ENCODE measurements at places on chromosomes 13 and 19.

DNA sequence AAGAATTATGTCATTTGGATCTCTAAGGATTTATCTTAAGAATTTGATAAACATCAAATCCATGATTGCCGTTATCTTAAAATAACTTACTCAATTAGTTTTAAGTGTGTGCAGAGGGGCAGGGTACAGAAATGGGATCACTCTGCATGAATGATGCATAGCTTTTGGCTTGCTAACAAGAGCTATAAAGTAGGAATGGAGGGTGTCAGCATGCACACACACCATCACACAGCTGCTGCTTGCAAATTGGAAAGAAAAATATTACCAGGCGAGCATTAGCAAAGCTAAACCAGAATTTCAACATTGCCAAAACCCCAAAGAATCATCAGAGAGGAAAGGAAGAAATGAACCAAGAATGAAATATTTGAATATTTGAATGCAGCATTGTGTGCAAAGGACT is 580.6 kb downstream of the LMO7 start:
- no peak for DNase-seq

GRCh38 chr19:38841787-38842438 is 7.9 kb downstream of the HNRNPL start:
- DNase-seq, result no peak

GRCh38 chr19:42271861-42272534 is 2.9 kb downstream of the CIC start:
- DNase-seq, result no peak

DNA sequence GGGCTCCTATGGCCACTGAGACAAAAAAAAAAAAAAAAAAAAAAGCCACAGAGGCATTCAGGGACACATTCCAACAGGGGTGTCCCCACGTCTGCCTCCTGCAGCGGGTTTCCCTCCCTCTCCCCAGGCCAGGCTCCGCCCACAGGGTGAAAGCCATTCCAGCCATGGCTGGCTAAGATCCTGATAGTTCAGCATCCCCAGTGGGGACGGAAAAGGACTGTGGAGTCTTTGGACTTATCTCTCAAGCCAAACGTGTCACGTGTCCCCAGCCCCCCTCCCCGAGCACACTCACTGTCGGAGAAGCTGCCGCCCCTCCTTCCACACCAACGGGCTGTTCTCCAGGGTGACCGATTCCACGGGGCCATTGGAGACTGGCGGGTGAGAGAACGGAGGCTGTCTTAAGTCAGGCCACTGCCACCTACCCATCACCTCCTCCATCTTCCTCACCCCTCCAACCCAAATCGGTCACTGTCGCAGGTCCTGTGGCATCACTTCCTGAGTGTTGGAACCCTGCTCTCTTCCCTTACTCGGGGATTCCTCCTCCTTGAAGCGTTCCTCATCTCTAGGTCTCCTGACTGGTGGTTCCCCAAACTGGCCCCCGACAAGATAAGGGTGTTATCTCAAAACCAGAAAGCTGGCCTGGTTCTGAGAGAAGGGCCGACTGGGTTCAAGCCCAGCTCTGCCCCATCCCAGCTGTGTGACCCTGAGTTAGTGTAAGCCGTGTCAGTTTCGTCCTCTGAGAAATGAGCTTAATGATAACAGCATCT is 9.1 kb upstream of the FKRP start:
- DNase-seq, result no peak

- DNase-seq, result no peak
Observed at GRCh38 chr19:42558450-42559150, 30.3 kb upstream of the CEACAM1 start.

- no peak for DNase-seq
Observed at GRCh38 chr13:112804374-112804773, 114.5 kb downstream of the ATP11A start.

DNA sequence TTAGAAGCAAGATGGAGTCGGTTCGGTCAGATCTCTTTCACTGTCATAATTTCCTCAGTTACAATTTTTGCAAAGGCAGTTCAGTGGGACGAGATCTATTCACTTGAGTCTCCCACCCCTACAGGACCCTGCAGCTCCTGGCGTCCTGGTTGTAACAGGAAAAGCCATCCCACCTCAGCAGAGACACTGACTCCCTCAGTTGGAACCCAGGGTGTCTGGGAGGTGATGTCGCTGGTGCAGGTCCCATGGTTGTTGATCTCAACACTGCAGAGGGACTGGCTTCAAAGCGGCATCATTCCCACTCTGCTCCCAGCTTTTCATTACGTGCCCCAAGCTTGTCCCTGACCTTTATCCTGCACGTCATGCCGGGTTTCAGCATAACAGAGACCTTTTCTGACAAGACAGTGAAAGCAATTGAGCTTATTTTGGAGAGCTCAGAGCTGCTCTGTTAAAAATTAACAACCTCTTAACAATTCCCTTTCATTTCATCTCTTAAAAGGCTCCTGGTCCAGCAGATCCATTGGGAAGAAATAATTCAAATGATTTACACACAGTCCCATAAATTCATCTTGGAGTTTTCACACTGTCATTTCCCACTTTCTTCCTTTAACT is 17.6 kb upstream of the COG3 start:
- DNase-seq, result no peak

GRCh38 chr13:47289567-47289966 is 392.7 kb upstream of the HTR2A start:
- DNase-seq, result no peak

GRCh38 chr13:33316890-33317289 is 31.3 kb upstream of the STARD13 start:
- DNase-seq, result no peak

GRCh38 chr19:44796701-44797115 is 12.2 kb upstream of the BCAM start:
- no peak for DNase-seq

DNA sequence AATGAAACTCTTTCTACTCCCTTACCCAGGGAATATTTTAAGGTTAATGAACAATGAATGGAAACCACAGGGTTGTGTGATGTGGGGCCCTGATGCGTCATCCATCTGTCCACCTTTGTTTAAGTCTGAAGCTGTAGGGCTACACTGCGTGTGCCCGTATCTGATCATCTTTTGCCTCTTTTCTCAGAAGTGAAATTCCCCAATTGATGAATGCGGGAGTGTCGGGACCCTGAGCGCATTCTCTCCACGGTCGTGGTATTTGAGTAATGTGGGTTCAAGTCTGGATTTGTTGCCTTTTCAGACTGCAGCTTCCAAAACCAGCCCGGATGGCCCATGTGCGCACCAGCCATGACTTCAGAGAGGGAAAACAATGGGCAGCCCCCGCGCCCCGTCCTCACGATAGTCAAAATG is 112.3 kb downstream of the COL4A2 start:
- no peak for DNase-seq

- no peak for DNase-seq
Observed at GRCh38 chr13:53105890-53106289, 77.3 kb downstream of the OLFM4 start.

- DNase-seq, result no peak
Observed at GRCh38 chr13:33057019-33057780, 41.0 kb downstream of the KL start.

DNA sequence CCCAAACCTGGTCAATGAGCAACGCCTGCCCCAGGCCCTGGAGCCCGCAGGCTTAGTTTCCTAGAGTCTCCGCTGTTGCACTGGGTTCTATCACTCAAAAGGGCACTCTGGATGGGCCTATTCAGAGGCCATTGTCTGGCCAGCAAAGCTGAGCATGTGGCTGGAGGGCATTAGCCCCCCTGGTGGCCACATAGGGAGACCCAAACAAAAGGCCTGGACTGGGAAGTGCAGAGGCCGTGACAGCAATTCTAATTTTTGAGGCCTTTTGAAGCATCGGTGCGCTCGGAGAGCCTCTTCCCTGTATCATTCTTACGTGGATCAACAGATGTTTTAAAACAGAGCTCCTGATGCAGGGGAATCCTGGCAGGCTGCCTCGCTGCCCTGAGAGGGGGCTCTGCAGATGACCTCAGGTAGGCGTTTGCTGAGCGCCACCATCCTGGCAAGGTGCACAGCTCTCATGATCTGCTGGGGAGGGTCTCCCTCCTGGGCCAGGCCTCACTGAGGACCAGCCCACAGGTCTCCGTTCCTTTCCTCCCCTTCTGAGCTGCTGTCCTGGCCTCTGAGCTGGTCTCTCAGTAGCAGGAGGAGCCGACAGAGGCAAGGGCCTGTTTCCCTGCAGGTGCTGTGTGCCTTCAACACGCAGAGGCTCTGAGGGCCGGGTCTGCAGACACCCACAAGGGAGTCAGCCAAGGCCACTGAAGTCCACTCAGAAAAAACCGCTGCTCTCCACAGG is 190.5 kb downstream of the URI1 start:
- no peak for DNase-seq

- DNase-seq, result no peak
Observed at GRCh38 chr19:45448887-45449299, 18.9 kb upstream of the FOSB start.

- no peak for DNase-seq
Observed at GRCh38 chr19:4986471-4986891, 17.6 kb downstream of the KDM4B start.

- DNase-seq, result peak; percentile 78
Observed at GRCh38 chr19:45125975-45126493, 33.1 kb downstream of the PPP1R37 start.

DNA sequence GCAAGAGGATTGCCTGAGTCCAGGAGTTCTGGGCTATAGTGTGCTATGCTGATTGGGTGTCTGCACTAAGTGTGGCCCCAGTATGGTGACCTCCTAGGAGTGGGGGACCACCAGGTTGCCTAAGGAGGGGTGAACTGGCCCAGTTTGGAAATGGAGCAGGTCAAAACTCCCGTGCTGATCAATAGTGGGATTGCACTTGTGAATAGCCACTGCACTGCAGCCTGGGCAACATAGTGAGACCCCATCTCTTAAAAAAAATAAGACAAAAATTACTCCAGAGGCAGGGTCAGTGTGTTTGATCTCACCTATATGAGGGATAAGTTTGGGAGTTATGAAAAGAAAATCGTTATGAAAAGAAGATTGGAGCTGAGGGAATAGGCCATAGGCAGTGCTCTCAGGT is 21.7 kb downstream of the PAF1 start:
- DNase-seq, result no peak

DNA sequence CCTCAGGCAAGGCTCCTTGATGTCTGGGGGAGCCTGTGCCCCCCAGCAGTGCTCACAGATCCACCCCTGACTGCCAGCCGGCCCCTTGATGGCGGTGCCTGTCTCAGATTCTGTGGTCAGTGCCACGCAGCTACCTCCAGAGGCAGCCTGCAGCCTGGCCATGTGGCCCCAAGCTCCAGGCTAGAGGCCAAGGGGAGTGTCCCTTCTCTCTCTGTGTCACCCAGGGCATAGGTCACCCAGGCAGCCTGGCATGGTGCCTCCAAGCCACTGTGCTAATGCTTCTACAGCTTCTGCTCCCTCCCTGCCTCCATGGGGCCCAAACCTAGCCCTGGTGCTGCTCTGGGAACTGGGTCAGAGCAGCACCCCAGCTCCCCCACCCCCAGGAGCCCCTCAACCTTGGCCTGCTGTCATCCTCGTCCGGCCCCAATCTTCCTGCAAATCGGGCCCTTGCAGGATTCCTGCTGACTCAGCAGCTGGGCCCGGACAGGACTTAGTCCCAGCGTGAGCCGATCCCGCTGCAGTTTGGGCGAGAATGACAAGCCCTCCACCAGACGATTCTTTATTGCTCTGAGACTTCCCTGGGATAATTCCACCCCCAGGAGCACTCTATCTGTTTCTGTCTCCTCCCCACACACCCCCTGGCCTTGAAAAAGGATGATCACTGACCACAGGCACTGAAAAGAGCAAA is 2.8 kb upstream of the ARL11 start:
- DNase-seq, result no peak

DNA sequence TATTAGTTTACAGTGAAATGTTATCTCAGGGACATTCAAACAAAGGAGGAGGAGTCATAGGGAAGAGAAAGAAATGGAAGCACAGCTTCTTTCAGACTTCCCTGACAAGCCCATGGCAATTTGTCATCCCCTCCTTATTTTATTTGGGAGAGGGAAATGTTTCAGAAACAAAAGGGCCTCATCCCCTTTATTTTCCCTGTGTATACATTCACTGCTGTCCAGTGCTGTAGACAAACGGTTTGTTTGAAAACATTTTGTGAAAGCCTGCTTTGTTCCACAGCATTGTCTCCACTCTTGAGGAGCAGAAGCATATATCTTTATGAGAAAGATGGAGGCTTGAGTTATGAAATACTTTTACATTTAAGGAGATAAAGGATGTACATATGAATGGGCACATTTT is 12.3 kb downstream of the ZNF460 start:
- no peak for DNase-seq

GRCh38 chr19:33621811-33622504 is at the start of gene CHST8:
CHST8 (plus strand) TSS chr19:33621953; CDS start chr19:33689262, 67,309 bp downstream.
- peak; percentile 36 for DNase-seq

GRCh38 chr19:49812452-49812996 is 568 bp downstream of the FUZ start:
- DNase-seq, result no peak

DNA sequence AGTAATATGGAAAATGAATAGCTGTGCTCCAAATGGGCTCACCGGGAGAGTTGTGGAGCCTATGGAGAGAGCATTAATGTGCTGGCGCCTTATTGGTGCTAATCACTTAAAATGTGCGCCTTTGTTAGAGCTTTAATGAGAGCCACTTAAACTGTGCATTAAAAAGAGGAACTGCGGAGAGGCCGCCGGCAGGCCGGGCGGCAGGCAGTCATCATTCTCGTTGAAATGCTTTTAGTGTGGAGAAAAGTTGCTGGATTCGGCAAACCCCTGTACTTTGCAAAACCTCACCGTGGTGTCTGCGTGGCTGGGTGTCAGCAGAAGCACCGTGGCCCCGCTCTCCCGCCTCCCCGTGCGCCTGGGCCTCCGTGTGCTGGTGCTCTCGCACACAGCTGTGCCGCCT is 105.5 kb downstream of the KDM4B start:
- DNase-seq, result no peak

- no peak for DNase-seq
Observed at GRCh38 chr19:3211191-3211590, 13.3 kb upstream of the CELF5 start.

GRCh38 chr13:29648760-29649159 is 53.3 kb upstream of the SLC7A1 start:
- no peak for DNase-seq

GRCh38 chr13:113812178-113813040 is 51.5 kb downstream of the GAS6 start:
- DNase-seq, result no peak

- DNase-seq, result no peak
Observed at GRCh38 chr13:98144801-98145350, 2.0 kb downstream of the FARP1 start.

GRCh38 chr13:72166102-72166650 is 299.2 kb upstream of the DACH1 start:
- DNase-seq, result no peak

DNA sequence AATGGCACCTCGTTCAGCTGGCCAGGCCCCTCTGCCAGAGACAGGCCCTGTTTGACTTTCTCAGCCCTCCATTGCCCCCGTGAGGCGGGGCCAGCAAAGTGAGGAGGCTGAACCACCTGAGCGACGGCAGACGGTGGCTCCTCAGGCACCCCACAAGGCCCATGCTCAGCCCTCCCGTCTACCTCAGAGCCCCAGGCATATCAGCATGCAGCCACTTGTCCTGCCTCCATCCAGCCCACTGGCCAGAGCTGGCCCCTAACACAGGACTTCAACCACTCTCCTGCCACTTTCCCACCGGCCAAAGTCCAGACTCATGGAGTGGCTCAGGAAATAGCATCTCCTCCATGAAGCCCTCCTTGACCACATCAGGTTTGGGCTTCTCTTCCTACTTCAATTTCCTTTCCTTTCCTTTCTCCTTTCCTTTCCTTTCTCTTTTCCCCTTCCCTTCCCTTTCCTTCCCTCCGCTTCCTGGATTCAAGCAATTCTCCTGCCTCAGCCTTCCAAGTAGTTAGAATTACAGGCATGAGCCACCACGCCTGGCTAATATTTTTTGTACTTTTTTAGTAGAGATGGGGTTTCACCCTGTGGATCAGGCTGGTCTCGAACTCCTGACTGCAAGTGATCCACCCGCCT is 9.3 kb downstream of the SLC7A10 start:
- no peak for DNase-seq

- DNase-seq, result no peak
Observed at GRCh38 chr13:111114362-111115060, 599 bp upstream of the ARHGEF7 start.

All from stimulated activated CD4-positive, alpha-beta T cell treated with anti-CD3 and anti-CD28 coated beads, Interleukin-2, amount 100 ng/mL, for 24 hours (primary cell).